CD4-positive, CD25-positive, alpha-beta regulatory T cell (primary cell): ENCODE measurements at places on chromosomes 4 and X. TPM values are rescaled to one million over a fixed set of nuclear protein-coding genes. Genes with fewer than 3 reads are reported as not detected.

DNA sequence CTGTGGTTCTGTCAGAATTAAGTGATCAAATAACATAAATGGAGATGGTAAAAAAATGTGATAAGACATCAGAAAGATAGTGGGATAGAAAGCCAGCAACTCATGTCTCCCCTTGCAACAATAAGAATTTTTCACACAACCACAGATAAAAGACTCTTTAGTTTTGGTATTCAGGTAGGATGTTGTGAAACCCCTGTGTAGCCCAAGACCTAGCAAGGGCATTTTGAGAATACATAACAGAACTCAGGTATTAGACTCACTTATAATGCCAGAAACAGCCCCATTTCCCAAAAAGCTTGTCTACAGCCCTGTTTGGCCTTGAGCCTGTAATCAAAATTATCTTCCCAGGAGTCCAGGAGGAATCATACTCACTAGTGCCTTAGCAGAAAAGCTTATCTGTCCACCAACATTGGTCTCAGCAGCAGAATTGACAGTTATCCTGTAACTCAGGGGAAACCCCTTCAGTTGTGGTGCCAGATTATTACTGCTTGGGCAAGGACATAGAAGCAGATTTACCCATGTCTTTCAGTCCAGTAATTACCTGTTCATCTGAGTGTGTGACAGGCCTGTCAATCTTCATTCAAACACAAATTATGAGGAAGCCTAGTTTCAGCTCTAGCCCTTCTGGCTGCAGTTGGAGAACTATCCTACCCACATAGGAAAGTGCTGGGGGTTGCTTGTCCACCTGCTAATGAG, 41.0 kb upstream of the UGT2B17 start:
- DNase-seq, result no peak

DNA sequence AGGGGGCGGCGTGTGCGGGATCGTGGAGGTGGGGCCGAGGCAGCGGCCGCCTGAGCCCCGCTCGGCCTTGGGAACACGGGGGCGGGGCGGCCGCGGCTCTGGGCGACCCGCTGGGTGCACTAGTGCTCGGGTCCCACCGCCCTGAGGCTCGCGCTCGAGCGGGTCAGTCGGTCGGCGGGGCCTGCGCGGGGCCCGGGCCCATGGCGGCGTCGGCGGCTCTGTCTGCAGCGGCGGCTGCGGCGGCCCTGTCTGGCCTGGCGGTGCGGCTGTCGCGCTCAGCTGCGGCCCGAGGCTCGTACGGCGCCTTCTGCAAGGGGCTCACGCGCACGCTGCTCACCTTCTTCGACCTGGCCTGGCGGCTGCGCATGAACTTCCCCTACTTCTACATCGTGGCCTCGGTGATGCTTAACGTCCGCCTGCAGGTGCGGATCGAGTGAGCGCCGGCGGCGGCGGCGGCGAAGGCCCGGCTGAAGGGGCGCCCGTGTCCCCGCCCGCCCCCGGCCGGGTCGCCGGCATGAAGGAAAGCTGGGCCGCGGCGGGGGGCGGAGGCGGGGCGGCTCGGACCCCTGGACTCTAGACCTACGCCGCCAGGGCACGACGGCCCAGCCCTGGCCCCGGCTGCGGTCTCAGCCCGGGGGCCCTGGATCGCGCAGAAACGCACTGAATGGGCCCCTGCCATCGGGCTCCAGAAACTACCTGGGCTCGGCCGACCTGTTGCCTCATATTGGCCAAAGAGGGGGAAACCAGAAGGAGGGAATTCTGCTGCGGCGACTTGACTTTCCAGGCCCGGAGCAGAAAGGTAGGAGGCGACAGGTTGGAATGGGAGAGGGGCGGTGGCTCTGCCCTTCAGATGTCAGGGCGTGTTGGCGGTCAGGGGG, at the start of gene SMIM10L2A:
SMIM10L2A (plus strand) TSS at position 13 of the 878 bp plus-strand sequence; CDS start at position 201, 188 bp downstream.
- no peak for DNase-seq

GRCh38 chr4:45910511-45910910, 213.3 kb downstream of the GABRG1 start:
- DNase-seq, result no peak

- no peak for DNase-seq
Observed at GRCh38 chr4:114519368-114519767, 79.2 kb upstream of the UGT8 start.

The GLUD2 gene
- total RNA-seq, result 0.32 TPM

The FRAS1 gene
- not detected for total RNA-seq

The HPGD gene
- 85.7 TPM for total RNA-seq

The NPNT gene
- total RNA-seq, result not detected
